ENCODE measurements at places on chromosomes 16 and 17.

DNA sequence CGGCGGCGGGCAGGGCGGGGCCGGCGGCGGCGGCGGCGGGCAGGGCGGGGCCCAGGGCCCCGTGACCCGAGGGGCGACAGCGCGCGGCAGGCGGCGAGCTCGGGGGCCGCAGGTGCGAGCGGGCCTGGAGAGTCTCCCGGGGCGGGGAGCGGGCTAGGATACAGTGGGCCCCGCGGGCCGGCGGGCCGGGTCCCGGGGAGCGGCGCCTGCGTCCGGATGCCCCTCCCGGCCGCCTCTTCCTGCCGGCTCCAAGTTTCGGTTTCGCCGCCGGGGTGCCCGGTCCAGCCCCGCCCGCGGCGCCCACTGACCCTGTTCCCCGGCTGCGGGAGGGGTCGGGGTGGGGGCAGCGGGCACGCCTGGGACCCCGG, at the start of gene RNF213:
Gene RNF213 (plus strand): TSS at position 62 of the 368 bp plus-strand sequence. CDS start 2,830 bp downstream, outside the sequence.
- DNase-seq, result peak; percentile 40

GRCh38 chr17:81123052-81124048, 42.0 kb upstream of the PVALEF start:
- no peak for DNase-seq

- DNase-seq, result peak; percentile 90
These were observed at the start of gene CEP112 for GRCh38 chr17:66191593-66192377. Gene CEP112, minus strand, starts transcription at chr17:66192133.

DNA sequence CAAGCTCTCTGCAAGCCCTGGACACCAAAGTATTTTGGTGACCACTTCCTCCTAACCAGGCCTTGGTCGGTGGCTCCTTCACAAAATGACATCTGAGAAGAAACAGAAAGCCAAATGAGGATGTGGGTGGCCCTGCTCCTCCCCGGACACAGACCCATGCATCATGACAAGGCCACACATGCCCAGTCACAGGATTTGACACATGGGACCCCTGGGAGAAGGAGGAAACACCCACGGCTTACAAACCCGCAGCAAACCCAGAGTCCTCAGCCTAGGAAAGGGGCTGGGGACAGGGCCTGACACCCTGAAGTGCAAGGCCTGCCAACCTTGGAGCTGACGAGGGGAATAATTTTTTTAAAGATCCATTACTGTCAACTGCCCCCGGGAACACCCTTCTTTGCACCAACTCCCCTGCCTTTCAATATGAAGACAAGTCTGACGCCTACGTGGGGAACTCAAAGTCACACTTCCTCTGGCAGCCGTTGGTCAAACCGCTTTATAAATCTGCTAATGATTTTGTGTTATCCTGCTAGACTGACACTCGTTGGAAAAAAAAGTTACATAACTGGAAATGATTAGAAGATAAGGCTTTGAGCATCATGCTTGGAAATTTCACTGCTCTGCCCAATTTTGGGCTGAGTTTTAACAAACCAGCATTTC, 41.3 kb downstream of the GAS7 start:
- DNase-seq, result no peak

GRCh38 chr17:21458054-21458453, 81.9 kb downstream of the KCNJ12 start:
- DNase-seq, result no peak

- DNase-seq, result no peak
These were observed 70.1 kb upstream of the ARL4D start for GRCh38 chr17:43328650-43329049.

- DNase-seq, result no peak
These were observed 22.8 kb downstream of the ENGASE start for GRCh38 chr17:79097226-79098055.

- DNase-seq, result no peak
These were observed 5.2 kb upstream of the TMEM235 start for GRCh38 chr17:78226055-78226758.

Measured in neural crest cell (in vitro differentiated cells).